Fibroblast of skin of abdomen (primary cell): ENCODE measurements at places on chromosomes 5 and 9.

DNA sequence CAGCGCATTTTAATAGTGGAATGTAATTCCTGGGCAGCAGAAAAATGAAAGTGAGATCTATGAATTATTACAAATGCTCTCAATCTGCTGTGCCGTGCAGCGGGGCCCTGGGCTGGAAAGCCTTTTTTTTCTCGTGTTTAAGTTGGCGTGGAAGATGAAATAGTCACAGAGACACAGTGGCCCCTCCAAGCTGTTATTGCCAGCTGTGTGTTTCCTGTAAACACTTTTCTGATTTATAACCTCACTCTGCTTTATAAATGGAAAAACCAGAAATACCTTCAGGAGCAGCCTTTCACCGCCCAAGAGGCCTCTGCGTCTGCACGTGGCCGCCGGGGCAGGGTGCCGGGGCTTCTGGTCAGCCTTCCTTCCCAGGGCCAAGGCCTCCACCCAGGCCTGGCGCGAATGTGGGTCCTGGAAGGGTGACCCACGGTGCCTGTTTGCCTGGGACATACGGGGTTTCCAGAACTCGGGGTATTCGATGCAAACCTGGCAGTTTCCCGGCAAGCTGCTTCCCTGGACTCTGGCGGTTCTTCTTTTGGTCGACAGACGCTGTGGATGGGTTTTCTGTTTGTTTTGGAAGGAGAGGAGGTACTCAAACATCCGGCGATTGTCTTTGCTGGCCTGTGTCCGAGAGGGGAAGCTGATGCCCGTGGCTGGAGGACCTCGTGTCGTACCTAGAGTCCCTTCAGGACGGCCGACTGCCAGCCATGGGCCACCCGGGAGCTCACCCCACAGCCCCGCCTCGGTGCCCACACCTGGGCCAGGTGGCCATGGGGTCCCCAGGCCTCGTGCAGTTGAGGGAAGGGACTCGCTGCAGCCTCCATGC, 256.7 kb downstream of the PARP8 start:
- no peak for DNase-seq

DNA sequence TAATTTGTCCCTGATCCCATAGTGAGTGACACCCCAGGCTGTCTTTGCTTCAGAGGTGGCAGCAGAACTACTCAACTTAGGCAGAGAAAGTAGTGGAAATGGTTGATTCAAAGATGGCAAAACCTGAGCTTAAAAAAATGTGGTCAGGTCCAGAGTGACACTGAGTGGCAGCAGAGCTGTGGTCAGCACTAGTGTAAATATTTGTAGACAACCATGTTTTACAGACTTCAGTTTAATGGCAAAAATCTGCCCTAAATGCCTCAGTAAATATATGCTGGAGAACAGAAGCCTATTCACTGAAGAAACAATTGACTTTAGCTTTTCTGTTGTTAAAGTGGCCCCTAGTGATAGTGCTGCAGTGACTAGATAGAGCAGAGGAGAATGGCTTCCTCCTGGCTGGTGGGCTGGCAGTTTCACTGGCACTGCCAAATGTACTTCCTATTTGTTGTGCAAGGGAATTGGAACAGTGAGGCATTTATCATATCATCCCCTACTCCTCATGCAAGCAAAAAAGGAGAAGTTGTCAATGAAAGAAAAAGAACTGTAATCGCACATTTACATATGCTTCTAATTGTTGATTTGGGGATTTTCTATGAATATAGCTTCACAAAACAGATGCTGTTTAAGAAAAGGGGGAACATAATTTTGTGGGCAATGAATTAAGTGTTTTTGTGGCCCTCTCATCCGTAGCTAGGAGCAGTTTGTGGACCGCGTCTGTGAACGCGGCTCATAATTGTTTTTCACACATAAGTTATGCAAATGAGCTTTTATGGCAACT, 12.0 kb downstream of the PBX3 start:
- DNase-seq = no peak

GRCh38 chr9:108836781-108837180, 19.0 kb downstream of the ACTL7B start:
- peak; percentile 51 for DNase-seq

DNA sequence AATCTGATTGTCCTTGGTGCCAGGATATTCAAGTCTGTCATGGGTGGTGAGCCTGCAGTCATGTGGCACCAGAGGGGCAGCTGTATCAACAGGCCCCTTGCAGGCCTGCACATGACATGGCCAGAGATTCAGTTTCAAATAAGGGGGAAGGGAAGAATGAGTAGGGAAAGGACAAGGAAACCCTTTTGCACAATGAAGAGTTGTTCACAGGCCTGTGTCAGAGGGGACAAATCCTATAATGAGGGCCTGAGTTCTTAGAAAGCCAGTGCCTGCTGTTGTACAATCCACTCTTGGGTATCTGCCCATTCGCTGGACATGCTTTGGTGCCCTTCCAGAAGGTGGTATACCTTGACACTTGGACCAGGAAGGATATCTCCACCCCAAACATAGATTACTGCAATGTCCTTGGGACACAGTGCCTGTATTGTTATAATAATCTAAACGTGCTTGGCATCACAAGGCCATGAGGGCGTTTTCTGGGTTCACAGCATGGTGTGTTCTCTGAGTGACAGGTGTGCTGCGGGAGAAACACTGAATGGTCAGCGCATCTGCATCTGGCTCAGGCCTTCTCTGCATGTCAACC, 1.9 kb upstream of the TMEM171 start:
- DNase-seq = no peak

DNA sequence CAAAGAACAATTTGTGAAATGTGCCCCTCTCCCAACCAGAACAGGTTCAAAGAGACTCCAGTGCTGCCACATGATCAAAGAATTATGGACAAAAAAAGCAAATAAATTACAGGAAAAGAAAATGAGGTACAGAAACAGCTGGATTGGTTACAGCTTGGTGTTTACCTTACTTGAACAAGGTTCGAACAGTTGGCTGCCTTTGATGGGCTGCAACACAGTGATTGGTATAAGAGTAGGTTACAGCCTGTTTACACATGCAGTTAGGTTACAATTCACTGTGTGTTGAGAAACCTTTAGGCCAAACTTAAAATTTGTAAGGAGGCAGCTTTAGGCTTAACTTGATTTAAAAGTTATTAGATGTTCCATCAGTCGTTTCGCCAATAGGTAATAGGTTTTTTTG, 3.4 kb upstream of the MOCS2 start:
- DNase-seq = no peak

DNA sequence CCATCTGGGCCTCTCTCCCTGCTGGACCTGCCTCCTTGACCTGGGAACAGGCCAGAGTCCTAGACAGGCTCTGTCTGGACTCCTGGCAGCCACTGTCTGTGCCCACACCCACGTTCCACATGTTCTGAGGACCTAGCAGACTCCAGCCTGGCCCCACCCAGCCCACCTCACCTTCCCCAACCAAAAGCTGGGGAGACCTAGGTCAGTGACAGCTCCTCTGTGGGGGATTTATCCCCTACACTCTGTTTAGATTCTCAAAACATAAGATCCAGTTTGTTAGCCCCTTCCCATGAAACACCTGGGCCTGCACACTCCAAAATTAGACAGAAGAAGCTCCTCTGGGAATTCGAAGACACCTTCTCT, 59.8 kb upstream of the ADAMTS2 start:
- DNase-seq = no peak

DNA sequence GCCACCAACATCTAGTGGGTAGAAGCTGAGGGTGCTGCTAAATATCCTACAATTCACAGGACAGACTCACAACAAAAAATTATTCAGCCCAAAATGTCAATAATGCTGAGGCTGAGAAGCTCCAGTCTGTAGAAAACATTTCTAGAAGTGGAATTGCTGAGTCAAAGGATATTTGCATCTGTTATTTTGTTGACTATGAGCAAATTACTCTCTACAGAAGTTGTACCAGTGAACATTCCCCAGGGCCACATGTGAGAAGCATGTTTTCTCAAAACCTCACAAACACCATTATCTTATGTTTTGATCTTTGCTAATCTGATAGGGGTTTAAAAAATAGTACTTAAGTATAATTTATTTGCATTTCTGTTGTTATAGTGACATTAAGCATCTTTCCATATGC, 15.4 kb downstream of the ITK start:
- no peak for DNase-seq

- no peak for DNase-seq
Observed at GRCh38 chr5:155278532-155278931, 265.0 kb downstream of the KIF4B start.

- DNase-seq = no peak
Observed at GRCh38 chr5:129909225-129909624, 5.0 kb downstream of the CHSY3 start.

- DNase-seq = no peak
Observed at GRCh38 chr9:113621980-113622379, 158.5 kb downstream of the RGS3 start.

- DNase-seq = peak; percentile 64
Observed at GRCh38 chr9:84397151-84397728, 56.7 kb upstream of the SLC28A3 start.

DNA sequence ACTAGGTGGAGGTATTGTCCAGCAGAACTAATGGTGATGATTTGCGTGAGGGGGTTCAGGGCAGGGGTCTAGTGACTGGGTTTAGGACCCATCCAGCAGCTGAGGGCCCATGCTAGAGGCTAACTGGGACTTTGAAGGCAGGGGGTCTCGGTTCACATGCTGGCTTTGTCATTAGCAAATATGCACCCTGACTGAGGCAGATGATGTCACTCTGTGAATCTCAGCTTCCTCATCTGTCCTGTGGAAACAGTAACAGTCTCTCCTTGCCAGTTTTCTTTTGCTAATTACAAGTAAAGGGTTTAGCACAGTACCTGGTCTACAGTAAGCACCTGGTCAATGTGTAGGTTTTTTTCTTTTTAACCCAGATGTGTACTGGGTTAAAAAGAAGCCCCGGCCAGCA, 5.2 kb downstream of the SH2D3C start:
- DNase-seq = no peak

GRCh38 chr5:128237000-128237399, 153.4 kb downstream of the SLC12A2 start:
- DNase-seq = no peak

- no peak for DNase-seq
Observed at GRCh38 chr5:168430296-168430695, 56.0 kb upstream of the RARS1 start.

- peak; percentile 8 for DNase-seq
Observed at GRCh38 chr9:132412089-132412488, 2.1 kb downstream of the CFAP77 start.

- no peak for DNase-seq
Observed at GRCh38 chr5:116912221-116912620, 337.6 kb upstream of the SEMA6A start.

DNA sequence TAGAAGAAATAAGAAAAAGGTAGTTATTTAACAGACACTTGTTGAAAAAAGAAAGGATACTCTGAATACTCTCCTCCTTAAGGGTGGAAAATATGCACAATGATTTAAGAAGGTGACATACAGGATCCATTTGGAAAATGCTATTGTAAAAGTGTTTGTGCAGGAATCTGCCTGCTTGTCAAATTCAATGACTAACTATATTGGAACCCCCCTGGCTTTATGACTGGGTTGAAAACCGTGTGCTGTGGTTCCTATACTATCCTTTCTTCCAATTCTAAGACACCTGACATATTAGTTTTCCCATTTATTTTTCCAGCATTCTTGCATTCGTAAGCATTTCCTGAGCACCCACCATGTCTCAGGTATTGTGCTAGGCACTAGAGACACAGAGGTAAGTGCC, 220.0 kb downstream of the GLIS3 start:
- DNase-seq = no peak

- no peak for DNase-seq
Observed at GRCh38 chr9:89361031-89361430, 42.7 kb downstream of the SECISBP2 start.

- DNase-seq = peak; percentile 94
Observed at GRCh38 chr5:65774346-65774745, 52.3 kb downstream of the NLN start.

DNA sequence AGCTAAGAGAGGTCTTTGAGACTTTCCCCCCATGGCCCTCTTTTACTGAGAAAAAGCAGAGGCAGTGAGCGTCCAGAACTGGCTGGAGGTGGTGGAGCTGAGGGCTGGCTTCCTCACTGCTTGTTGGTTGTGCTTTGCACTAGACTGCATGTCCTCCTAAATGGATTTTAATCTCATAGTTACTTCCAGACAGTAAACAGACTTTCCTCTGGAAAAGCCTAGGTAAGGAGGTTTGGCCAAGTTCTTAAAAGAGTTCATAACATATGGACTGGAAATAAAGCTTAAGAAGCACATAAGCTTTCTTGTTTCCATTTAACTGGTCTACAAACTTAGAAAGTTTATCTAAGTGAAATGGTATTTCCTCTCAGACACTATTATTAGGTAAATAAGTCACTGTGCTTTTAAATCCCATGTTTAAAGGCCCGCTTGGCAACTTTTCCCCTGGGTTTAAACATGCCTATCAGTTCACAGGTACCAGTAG, 2.0 kb downstream of the ASPN start:
- no peak for DNase-seq

- no peak for DNase-seq
Observed at GRCh38 chr9:6793203-6793602, 35.4 kb downstream of the KDM4C start.

- DNase-seq = peak; percentile 89
Observed at GRCh38 chr9:87063871-87064270, 116.6 kb upstream of the GAS1 start.

DNA sequence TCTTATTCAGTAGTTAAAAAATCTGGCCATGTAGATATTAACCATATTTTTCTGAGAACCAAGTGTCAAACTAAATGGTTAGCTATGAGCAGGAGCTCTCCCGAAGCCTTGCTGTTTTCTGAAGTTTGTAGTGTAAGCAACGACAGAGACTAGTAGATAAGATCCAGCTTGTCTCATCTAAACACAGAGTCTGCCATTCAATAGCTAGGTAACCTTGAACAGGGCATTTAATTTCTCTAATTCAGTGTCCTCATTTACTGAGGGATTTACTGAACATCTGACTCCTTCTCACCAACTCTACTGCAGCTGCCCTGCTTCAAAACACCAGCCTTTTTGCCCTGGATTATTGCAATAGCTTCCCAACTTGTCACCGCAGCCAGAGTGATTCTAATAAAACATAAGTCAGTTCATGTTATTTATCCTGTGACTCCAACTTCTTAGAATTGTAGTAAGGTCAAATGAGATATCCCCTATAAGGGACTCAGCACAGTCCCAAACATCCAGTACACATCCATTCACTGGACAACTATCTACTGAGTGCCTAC, 337.0 kb downstream of the PLK2 start:
- no peak for DNase-seq

- peak; percentile 33 for DNase-seq
Observed at GRCh38 chr9:93958819-93959682, 3.9 kb upstream of the BARX1 start.

DNA sequence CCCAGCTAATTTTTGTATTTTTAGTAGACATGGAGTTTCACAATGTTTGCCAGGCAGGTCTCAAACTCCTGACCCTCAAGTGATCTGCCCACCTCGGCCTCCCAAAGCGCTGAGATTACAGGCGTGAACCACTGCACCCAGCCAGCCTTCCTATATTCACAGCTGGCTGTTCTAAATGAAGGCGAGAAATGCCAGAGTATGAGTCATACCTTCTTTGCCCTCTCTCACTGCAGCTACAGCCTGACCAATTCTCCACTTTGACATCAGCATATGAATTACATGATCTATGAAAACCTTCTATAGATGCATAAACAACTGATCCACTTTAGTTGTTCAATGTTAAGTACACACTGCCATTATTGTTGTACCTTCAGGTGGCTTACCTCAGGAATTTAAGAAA, 14.5 kb downstream of the APTX start:
- DNase-seq = peak; percentile 12
